Stimulated activated CD8-positive, alpha-beta memory T cell treated with anti-CD3 and anti-CD28 coated beads, Interleukin-4, amount 100 ng/mL, for 4 hours (primary cell): ENCODE measurements at places on chromosomes 6 and 20.

GRCh38 chr20:34525709-34526416 is 9.6 kb downstream of the DYNLRB1 start:
- no peak for DNase-seq

GRCh38 chr20:12528591-12529041 is 480.2 kb upstream of the SPTLC3 start:
- no peak for DNase-seq

DNA sequence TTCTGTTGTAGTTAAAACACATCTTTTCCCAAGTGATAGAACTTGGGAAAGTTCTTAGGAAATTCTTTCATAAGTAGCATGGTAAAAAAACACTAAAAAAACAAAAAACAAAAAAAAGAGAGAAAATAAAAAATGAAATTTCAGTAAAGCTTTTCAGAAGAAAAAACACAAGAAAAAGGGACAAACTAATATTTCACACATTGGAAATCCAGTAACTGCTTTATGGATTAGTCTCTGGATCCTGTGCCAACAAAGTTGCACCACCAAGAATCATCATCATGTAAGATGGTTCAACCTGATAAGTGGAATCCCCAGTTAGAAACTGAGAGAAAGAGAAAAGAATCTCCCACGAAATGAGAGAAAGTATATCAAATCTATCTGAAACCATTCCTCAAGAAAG is 144.2 kb downstream of the GMDS start:
- no peak for DNase-seq

GRCh38 chr6:110188791-110189190 is 8.6 kb downstream of the CDC40 start:
- DNase-seq = no peak

- DNase-seq = no peak
Measured at GRCh38 chr6:133807501-133807900, 81.4 kb upstream of the TCF21 start.
